Globus pallidus (tissue), 1 donor: ENCODE measurements at places on chromosomes 3 and 15.

GRCh38 chr3:134348524-134348923 is 25.7 kb downstream of the AMOTL2 start:
- no peak for DNase-seq

- no peak for DNase-seq
Measured at GRCh38 chr15:31302029-31302657, 24.5 kb upstream of the KLF13 start.

- no peak for DNase-seq
Measured at GRCh38 chr15:45221967-45222366, 30.1 kb upstream of the SLC28A2 start.

DNA sequence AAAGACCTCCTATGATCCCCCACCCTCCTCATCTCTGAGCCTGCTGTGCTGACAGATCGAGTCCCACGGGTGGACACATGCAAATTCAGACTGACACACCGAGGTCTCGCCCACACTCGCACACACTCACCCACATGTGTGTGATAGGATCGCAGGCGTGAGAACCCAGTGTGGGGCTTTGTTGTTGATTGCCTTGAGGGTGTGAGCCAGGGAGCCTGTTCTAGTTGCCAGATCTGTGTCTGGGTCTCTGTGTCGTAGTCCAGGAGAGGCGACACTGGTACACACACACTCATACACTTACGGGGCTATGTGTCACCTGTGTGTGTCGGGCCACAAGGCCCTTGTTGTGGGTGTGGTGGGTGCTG is 2.0 kb downstream of the EPHB3 start:
- DNase-seq: no peak

GRCh38 chr15:63759752-63760151 is 74.0 kb downstream of the HERC1 start:
- DNase-seq: no peak

DNA sequence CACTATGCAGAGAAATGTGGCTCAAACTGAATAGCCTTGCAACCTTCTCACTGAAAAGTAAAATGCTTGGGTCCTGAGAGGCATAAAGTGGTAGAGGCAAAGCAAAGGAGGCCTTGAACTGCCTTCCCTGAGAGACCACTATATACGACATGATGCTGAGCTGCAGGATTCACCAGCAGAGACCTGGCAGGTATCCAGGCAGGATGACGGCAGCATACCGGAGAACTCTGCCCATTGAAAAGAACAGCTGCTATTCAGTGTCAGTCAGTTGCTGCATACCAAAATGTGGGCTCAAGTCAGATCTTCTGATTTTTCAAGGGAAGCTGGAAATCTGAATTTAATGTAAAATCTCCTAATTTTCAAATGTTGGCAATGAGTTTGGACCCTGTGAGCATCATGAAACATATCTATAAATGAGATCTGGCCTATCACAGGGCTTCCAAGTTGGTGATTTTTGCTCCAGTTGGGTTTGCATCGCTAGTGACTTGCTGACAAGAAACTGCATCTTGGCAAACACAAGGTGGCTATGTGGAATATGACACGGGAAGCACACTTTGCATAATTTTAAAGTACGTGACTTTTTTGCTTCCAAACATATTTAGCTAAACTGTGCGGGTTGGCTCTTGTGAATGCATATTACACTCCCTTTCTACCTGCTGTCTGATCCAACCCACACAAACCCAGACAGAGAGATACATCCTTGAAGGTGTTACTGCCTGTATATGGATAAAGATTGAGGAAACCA is 529.0 kb downstream of the AGBL1 start:
- peak; percentile 11 for DNase-seq

GRCh38 chr15:51799282-51800252 is 29.9 kb upstream of the TMOD3 start:
- no peak for DNase-seq

- DNase-seq: no peak
Measured at GRCh38 chr3:151203051-151203420, at the start of gene GPR171. Gene GPR171, minus strand, starts transcription at chr3:151203216. Its CDS starts 3,830 bp downstream, at chr3:151199386.

DNA sequence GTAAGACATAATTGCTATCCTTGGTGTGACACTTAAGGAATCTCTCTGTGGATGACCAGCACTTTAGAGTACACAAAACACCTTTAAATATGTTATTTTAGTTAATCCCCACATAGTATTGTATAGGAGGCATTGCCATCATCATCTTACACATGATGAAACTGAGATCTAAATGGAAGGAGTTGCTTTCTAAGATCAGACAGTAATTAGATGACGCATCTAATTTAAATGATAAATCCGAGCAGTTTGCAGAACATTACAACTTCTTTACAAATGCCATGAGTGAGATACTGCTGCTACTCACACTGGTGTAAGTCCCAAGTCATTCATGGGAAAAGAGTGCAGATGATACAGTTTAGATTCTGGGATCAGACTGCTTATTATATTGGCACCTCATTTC is 431.9 kb downstream of the MFSD1 start:
- no peak for DNase-seq

- no peak for DNase-seq
Measured at GRCh38 chr3:30539772-30540171, 66.6 kb upstream of the TGFBR2 start.

- no peak for DNase-seq
Measured at GRCh38 chr15:75109736-75110130, 86.3 kb downstream of the PPCDC start.

DNA sequence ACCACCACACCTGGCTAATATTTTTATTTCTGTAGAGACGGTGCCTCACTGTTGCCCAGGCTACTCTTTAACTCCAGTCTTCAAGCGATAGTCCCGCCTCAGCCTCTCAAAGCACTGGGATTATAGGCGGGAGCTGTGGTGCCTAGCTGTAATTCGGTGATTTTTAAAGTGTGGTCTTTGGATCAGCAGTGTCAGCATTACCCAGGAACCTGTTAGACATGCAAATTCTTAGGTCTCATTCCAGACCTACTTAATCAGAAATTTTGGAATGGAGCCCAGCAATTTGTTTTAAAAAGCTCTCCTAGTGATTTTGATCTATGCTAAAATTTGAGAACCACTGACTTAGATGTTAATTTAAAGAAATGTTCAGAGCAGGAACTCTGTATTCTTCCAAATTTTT is 51.9 kb downstream of the GOLM2 start:
- DNase-seq: no peak

DNA sequence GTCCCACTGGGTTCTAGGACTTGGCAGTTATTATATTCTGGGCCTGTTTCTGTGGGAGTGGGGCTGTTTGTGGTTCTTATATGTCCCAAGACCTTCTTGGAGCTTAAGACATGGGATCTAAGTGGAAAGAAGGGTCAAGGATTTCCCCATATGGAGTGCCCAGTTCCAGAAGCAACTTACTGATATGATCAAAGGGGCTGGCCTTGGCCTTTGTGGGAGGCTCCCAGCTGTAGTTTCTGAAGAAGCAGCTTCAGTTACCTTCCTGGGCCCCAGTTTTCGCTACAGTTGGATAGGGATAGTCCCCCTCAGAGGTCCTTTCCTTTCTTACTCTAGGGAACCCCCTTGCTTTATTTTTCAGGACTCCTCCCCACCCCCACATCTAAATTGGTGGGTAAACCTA is 56.0 kb downstream of the RAB11A start:
- DNase-seq: no peak

- DNase-seq: no peak
Measured at GRCh38 chr3:69642606-69643005, 96.7 kb upstream of the MITF start.

DNA sequence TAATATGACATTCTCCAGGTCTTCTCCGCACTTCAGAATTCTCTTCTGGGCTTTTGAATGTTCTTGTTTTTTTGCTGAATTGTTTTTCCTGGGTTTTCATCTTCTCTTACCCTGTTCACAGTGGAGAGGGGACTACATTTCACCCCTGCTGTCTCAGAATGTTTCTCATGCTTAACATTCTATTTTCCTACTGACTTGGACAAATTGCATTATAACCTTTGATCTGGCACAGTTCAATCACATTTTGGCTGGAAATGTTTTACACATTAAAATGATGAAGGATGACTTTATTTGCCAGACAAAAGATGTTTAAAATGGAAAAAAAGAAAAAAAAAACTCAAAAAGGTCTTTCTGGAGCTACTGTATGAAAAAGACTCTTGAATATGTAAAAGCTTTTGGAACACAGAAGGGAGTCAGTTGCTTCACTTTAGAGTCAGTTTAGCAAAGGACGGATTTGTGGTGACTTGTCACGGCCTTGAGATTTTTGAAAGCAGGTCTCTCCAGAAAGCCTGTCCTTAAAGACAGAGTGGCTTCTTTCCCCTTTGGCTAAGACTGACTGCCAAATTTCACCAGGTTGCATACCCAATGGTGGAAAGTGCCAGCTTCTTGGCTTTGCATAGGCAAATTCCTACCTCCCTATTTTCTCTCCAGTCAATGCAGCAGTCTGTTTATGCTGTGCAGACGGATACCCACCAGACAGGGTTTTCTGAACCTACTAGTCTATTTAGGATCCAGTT is 401.0 kb upstream of the TBL1XR1 start:
- no peak for DNase-seq

DNA sequence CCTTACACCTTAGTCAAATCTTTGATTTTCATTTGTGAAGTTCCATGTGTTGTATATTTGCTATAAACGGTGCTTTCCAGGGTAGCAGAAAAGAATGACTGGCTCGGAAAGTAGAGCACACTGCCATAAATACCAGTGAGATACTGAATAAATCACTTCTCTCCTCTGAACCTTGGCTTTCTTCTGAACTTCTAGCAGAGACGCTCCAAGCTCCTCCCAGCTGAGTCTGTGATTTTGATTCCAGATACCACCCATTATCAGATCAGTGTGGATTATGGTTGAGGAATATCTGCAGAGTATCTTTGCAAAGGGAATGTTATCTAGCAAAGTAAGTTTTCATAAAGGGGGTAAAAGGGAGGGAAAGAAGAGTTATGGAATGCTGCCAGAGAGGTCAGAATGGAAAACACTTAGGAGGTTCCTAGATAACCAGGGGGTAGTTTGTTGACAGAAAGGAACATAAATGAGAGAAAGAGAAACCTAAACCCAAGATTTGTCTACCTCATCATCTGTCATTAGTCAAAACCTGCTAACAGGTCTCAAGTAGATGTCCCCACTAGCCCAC is 98.5 kb upstream of the PSMD6 start:
- no peak for DNase-seq

DNA sequence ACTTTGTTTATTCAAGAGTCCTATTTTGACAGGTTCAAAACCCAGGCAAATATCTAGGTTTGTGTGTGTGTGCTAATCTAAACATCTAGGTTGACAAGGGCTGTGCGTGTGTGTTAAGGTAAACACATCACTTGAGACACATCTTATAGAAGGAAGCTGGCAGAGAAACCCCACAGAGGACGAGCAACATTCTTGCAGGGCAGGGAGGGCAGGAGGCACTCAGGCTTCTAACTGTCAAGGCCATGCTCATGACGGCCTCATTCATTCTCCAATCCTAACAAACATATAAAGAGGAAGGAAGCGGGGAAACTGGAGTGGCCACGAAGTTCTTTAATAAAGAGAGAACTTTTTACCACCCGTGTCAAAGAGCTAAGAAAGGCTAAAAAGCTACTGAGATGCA is 43.4 kb downstream of the SLCO2A1 start:
- no peak for DNase-seq

DNA sequence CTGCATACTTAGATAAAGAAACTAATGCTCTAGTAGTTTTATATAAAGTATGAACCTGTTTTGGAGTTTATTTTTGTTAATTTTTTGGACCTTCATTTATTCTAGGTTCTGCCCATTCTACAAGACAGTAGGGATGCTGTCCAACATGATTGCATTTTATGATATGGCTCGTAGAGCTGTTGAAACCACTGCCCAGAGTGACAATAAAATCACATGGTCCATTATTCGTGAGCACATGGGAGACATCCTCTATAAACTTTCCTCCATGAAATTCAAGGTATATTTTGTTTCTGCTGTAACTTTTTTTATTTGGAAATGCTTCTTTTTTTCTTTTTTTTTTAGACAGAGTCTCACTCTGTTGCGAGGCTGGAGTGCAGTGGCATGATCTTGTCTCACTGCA is 33.3 kb upstream of the GRAMD1C start:
- DNase-seq: no peak

GRCh38 chr3:21169948-21170347 is 581.1 kb downstream of the ZNF385D start:
- no peak for DNase-seq

GRCh38 chr3:7813365-7813764 is 688.3 kb upstream of the LMCD1 start:
- DNase-seq: no peak

- DNase-seq: no peak
Measured at GRCh38 chr15:74504836-74505235, 36.2 kb upstream of the ARID3B start.

GRCh38 chr3:165403666-165404065 is 207.5 kb upstream of the SLITRK3 start:
- DNase-seq: no peak

DNA sequence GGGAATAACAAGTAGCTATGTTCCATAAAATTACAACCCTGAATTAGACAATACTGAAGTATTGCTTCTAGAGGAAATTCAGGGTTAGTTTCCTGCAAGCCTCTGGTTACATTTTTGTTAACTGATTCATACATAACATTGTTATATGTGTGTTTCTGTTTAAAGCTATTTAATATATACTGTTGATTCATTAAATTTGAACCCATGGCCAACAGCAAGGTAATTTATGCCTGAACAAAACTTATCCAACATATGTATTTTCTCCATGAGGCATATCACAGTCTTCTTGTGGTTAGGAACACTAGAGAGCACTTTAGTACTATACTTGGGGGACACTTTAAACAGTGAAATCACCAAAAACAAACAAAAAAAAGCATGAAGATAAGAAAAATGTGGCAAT is 47.7 kb upstream of the PTX3 start:
- DNase-seq: no peak

DNA sequence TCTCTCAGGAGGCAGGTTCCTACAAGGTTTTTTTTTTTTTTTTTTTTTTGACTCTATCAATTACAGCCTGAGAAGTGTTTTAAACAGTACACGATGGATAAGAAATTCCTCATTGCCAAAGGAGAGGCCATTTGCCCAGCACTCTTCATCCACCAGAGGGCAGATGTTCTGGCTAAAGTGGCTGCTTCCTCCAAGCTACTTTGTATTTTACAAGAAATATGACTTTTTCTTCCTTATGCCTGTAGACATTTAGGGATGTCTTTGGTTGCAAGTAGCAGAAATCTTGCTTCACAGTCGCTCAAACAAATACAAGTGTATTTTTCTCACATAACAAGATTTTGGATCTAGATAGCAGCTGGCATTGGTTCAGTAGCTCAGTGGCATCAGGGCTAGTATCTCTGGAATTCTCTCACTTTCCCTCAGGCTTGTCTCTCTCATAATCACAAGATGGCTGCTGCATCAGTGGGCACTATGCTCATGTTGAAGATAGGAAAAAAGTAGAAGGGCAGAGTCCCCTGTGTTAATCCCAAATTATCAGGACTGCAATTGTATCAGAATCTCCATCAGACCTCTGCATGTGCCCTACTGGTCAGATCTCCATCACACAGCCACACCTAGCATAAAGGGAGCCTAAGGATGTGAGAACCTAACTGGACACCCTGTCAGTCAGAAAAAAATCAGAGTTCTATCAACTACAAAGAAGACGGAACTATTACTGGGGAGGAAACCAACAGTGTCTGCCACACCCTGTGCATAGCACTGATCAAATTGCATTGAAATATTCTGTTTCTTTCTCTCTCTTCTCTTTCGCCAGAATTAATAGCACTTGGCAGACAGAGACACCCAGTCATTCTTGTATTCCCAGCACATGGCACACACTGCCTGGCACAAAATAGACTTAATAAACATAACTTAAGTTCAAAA is 138.9 kb upstream of the COL8A1 start:
- peak; percentile 21 for DNase-seq

GRCh38 chr3:33758864-33759263 is 39.6 kb upstream of the PDCD6IP start:
- DNase-seq: no peak
